ENCODE measurements at places on chromosomes 5 and 9.

GRCh38 chr5:135233477-135233876, 165.6 kb downstream of the MACROH2A1 start:
- DNase-seq = no peak

- no peak for DNase-seq
These were observed 424 bp downstream of the HAND1 start for GRCh38 chr5:154477382-154478223.

DNA sequence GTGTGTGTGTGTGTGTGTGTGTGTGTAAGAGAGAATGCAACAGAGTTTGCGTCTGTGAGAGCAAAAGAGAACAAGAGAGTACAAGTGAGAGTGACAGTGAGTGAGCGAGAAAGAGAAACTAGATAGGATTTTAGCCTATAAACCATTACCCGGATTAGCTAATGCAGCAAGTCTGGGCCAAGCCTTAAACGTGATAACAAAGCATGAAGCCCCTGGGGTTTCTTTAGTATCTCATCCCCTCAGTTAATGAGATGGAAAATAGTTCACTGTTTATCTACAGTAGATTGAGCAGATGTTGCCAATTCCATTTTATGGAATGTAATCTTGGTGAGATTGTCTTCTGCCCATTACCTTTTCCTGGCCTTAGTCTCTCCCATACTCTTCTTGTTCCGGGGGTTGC, 114.5 kb downstream of the MAT2B start:
- DNase-seq = no peak

DNA sequence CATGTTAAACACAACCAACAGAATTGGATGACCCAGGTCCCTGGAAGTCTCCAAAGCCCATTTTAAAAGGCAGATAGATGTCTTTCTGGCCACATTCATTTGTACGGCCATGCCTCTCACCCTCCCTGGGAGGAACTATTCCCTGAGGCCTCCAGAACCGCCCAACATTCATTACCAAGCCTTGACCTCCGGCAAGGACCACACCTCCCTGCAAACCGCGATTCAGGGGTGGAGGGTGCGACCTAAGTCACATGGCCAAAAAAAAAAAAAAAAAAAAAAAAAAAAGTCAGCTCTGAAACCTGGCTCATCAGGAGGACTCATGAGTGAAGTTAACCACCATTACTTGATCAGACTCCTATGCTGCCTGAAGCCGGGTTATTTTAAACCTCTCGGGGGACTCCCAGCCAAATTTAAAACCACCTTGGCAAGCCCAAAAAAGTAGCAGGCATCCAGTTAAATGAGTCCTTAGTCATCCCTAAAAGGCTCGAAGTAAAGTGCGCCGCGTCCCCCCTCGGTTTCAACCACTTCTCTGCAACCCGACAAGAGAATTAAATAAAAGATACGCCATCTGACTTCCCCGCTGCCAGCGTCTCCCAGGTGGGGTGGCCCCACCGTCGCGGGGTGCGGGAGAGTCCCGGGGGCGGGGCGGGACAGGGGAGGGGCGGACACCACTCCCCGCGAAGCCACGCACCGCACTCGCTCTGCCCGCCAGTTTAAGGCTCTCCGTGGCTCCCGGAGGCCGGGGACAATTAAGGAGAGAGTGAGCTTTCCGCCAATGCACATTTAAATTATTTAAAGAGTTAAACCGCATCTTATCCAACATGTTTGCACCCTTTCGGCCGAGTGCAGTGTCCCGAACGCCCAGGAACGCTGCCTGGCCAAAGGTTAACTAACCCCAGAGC, 2.3 kb downstream of the KLF9 start:
- peak; percentile 69 for DNase-seq

DNA sequence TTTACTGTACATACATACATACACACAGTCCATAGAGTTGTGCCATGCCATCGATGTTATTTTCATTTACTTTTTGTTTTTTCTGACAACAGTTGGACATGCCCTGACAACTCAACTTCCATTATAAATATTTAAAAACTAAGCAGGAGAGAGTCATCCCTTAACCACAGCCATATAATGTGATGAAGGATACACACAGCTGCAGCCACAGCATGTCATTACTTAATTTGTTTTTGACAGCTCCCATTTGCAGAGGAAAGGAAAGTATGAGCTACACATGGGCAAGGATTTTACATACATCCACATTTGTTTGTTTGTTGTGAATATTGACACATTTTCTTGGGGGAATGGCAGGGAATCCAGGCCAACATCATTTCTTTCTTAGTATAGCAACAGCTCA, 91.5 kb upstream of the TUT7 start:
- DNase-seq = no peak

GRCh38 chr5:543755-544674, 19.8 kb upstream of the SLC9A3 start:
- peak; percentile 37 for DNase-seq

GRCh38 chr5:157366741-157367674, 93.0 kb upstream of the NIPAL4 start:
- DNase-seq = no peak

- no peak for DNase-seq
These were observed 130.3 kb downstream of the FOXD1 start for GRCh38 chr5:73318308-73318719.

DNA sequence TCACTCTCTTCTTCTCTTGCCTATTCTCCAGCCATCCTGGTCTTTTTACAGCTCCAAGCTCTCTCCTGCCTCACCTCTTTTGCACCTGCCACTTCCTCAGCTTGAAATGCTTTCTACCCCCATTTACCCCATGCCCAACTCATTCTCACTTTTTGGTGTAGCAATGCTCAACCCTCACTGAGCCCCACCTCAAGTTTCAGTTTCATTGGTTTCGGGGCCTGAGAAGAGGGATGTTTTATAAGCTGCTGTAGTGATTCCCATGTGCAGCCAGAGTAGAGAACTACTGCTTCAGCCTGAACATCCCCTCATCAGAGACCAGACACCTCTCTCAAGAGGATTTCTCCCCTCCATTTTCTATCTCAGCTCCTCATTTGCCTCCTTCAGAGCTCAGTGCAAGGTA, 45.2 kb upstream of the FYB1 start:
- DNase-seq = no peak

DNA sequence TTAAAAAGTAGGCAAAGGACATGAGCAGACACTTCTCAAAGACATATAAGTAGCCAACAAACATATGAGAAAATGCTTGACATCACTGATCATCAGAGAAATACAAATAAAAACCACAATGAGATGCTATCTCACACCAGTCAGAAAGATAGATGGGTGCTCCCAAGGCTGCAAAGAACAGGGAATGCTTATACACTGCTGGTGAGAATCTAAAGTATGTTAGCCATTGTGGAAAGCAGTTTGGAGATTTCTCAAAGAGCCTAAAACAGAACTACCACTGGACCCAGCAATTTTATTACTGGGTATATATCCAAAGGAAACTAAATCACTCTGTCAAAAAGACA, 154.2 kb downstream of the NDUFS4 start:
- no peak for DNase-seq

DNA sequence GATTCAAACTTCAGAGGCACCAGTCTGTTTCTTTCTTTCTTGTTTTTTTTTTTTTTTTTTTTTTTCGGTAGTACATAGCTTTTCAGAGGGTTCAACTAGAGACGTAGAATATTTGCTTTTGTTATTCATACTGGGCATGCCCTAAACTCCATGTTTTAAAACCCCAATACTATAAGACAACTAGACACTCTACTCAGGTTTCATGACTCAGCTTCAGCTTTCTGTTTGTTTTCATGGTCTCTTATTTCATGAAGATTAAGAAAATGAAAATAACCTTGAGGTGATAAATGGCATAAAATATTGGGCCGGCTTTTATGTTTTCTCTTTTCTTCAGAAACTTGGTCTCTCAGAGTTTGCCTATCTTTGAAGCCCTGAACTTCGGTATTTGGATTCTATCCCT, 2126.3 kb upstream of the ACO1 start:
- DNase-seq = no peak

GRCh38 chr5:143931476-143931875, 119.5 kb downstream of the HMHB1 start:
- no peak for DNase-seq

DNA sequence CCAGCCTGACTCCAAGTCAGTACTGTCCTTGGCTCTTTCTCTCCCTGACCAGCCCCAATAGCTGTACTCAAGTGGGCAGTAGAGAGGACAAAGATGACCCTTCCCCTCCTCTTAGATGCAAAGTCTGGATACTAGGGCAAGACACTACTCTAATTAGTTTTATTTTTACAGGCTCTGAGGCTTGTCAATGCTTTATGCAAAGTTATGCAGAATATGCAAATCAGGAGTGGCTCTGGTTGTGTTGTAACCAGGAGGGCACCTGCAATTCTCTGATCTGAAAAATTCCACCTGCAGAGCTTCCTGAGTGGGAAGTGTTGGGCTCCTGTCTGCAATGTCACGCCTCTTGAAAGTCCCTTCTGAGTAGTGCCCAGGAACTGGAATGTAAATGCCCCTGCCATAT, 201.5 kb downstream of the RGS3 start:
- DNase-seq = no peak

GRCh38 chr5:170861667-170861916, 226 bp upstream of the RANBP17 start:
- no peak for DNase-seq

- DNase-seq = no peak
These were observed 14.4 kb upstream of the NKD2 start for GRCh38 chr5:994272-994607.

DNA sequence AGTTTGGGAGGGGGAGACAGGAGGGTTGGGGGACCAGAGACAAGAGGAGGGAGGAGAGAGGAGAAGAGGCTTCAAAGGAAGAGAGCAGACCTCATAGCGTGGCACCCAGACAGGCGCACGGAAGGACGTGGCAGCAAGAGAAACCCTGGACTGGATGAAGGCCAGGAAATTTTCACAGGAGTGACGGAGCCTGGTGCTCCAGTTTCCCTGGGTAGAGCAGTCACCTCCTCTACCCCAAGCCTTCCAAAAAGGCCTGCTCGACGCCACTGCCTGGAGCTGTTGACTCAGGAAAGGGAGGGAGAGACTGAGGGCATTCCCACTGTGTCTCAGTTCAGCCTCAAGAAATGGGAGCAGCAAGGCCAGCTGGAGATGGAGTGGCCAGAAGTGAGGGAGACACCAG, 19.3 kb downstream of the AK8 start:
- DNase-seq = no peak

DNA sequence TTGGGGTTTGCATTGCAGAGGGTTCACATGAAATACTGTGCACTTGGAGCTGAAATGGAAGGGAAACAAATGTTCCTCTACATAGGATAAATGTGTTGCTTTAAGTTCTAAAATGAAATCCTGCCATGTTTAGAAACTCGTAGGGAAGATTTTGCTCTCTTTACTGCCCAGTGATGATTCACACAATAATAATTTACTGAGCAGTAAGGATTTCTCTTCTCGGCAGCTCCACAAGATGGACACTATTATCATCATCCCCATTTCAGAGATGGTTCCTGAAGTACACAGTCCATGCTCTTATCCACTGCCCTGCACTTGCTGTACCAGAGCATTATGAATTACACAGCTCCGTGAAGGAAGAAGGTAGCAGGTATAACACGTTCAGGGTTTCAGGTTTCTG, 4.1 kb downstream of the HACD4 start:
- no peak for DNase-seq

GRCh38 chr9:87630846-87631245, 95.1 kb upstream of the CTSL start:
- no peak for DNase-seq

- peak; percentile 37 for DNase-seq
These were observed 63.1 kb downstream of the CXXC5 start for GRCh38 chr5:139711067-139711905.

- DNase-seq = no peak
These were observed 96.6 kb downstream of the MAN2A1 start for GRCh38 chr5:109786206-109786855.

GRCh38 chr5:38134810-38135209, 123.5 kb upstream of the EGFLAM start:
- DNase-seq = no peak

DNA sequence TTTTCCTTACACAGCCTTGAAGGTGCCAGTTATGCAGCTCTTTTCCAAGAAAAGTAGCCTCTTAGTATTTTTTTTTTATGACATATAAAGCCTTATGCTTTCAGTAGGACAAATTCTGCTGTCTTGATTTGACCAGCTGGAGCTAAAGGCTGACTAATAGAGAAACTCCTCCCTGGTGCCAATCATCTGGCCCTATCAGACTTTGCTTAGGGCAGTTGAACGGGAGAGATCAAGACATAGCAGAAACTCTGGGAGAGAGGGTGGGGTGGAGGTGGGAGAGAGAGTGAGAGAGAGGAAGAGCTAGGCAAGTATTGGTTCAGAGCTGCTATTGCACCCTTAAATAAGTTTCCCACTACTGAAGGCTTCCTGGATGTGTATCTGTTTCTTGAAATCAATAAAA, 100.2 kb downstream of the SEC61B start:
- DNase-seq = no peak

DNA sequence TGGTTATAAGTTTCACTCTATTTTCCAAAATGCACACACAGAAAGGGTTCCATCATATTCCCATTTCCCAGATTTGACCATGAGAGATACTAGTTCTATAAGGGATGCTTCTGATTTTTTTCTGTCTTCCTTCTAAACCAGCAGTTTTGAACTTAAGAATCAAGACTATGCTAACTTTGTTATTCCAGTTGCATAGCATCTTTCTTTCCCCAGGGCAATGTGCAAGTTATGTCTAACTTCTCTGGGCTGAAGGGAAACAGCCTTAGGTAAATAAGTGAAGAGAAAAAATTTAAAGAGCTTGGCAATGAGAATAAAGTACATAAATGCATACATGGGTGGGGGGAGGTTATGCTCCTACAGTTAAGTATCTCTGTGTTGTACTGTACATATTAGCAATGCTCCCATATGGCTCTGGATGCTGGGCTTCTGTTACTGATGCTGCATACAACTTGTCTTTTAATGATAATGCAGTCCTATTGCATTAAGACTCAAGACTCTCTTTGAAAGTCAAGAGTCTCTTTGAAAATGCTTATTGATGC, 125.8 kb upstream of the SLC12A2 start:
- no peak for DNase-seq

GRCh38 chr9:34123682-34124081, 2.8 kb downstream of the DCAF12 start:
- DNase-seq = no peak

GRCh38 chr9:32992595-32993238, 8.7 kb downstream of the APTX start:
- DNase-seq = no peak
